ENCODE measurements at places on chromosomes 7 and 10. TPM values are rescaled to one million over a fixed set of nuclear protein-coding genes. Genes with fewer than 3 reads are reported as not detected.

DNA sequence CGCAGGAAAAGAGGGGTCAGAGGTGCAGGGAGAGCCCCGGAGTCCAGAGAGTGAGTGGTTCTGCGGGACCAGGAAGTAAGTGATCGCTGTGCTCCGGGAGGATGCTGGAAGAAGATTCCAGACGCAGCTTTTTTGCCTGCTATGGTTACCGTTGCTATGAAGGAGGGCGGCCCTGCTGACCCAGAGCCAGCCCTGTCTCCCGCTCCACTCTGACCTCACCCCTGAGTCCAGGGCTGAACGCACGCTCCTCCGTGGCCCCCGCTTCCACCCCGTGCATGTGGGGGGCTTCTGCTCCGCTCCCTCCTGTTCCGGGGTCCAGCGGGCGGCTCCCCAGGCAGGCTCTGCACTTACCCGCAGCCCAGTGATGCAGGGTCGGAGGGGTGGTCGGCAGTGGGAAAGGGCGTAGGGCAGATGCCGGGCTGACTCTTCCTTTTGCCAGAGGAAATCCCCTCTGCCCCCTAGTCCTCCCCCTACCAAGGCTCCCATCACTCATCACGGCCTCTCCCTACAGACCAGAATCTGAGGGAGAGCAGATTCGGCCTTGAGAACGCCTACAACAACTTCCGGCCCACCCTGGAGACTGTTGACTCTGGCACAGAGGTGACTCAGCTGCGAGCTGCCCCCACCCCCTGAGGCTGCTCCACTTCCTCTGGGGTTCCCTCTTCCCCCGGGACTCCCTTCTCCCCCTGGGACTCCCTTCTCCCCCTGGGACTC, 2.7 kb upstream of the MUC17 start:
- DNase-seq: peak; percentile 68

DNA sequence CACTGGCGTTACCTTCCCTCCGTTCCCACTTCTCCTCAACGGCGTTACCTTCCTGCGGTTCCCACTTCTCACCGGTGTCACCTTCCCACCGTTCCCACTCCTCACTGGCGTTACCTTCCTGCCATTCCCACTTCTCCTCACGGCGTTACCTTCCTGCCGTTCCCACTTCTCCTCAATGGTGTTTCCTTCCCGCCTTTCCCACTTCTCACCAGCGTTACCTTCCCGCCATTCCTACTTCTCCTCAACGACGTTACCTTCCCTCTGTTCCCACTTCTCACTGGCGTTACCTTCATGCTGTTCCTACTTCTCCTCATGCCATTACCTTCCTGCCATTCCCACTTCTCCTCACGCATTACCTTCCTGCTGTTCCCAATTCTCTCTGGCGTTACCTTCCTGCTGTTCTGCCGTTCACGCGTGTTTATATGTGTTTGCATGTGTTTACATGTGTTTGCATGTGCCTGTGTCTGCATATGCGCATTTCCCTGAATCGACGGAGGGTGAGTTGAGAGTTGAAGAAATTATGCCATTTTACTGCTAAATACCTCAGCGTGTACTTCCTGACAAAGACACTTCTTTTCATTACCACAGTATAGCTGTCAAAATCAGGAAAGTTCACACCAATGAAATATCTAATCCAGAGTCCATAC, 23.2 kb upstream of the CFAP46 start:
- no peak for DNase-seq

GRCh38 chr10:5968037-5968680, 9.2 kb downstream of the IL15RA start:
- DNase-seq: no peak

DNA sequence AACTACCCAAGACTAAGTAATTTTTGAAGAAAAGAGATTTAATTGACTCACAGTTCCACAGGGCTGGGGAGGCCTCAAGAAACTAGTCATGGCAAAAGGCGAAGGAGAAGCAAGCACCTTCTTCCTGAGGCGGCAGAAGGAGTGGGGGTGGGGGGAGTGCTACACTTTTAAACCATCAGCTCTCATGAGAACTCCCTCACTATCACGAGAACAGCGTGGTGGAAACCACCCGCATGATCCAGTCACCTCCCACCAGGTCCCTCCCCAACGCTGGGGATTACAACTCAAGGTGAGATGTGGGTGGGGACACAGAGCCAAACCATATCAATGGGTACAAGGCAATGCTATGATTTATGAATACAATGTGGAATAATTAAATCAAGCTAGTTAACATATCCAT, 241.9 kb downstream of the PTPRN2 start:
- DNase-seq: no peak

DNA sequence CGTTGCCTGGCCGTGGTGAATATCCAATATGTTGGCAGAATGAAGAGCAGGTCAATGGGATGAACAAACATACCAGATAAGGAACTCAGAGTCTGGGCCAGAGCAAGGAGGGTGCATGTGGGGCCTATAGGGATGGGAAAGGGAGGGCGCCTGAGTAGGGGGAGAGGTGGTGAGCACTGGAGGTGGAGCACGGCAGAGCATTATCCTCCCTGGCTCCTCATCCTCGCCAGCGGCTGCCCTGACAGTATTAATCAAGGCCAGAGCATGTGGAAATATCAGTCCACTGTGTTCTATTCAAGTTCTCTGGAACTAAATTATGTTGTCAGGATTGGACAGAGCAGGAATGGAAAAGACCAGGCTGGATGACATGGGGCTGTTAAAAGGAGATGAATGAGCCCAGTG, 254.8 kb upstream of the ZMIZ1 start:
- no peak for DNase-seq

DNA sequence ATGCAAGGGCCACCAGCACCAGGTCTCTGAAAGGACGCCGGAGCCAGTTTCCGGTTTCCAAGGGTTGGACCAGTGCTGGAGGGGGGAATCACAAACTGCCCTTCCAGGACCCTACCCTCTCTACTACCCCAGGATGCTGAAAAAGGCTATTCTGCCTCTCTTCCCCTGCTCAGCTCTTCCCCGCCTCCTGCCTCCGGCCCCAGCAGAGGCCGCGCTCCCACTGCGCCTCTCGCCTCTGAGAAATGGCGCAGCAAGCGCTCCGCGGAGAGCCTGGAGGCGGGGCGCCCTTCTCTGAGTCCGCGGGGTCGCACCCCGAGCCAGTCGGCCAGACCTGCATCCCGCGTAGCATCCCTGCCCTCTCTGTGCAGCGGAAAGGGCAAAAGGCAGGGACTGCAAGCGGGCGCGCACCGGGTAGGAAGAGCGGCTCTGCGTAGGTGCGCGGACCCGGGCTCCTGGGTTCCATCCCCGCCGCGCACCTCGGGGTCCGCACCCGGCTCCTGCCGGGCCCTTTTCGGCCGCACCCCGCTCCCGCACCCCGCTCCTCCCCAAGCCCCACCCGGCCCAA, 476 bp upstream of the RET start:
- DNase-seq: peak; percentile 48

DNA sequence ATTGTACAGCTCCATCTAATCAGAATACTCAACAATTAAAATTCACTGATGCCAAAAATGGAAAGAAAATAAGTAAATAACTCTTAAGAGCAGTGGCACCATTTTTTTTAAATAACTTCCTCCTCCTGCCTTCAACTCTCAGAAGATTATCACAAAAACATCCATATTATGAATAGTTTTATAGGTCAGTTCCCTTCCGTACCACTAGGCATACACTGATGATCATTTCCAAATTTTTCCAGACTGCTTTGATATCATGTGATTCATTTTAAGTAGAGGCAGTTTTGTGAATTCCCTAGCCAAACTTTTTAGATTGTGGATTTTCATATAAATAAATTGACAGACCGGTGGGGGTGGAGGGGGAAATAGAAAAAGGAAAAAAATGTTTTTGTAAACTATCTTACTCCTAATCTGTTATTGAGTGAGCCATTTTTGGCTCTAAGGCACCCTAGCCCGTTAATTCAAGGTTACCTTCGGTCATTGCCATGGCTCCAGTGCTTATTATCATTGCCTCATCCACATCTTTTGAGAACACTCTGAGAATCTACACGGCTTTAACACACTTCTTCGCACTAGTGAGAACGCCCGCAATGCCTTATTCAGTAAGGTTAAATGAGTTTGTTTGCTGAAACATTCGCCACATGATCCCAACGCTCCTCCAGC, 1.0 kb downstream of the FAM107B start:
- no peak for DNase-seq

DNA sequence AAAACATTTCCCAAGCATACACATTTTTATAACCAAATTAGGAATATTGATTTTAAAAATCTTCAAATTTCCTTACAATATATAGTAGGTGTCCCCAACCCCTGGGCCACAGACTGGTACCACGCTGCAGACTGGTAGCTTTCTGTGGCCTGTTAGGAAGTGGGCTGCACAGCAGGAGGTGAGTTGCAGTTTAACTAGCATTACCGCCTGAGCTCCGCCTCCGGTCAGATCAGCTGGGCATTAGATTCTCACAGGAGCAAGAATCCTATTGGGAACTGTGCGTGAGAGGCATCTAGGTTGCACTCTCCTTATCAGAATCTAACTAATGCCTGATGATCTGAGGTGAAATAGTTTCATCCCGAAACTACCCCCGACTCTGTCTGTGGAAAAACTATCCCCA, 62.1 kb downstream of the ZWINT start:
- DNase-seq: no peak

- DNase-seq: no peak
Observed at GRCh38 chr10:64014281-64014680, 493.1 kb downstream of the REEP3 start.

DNA sequence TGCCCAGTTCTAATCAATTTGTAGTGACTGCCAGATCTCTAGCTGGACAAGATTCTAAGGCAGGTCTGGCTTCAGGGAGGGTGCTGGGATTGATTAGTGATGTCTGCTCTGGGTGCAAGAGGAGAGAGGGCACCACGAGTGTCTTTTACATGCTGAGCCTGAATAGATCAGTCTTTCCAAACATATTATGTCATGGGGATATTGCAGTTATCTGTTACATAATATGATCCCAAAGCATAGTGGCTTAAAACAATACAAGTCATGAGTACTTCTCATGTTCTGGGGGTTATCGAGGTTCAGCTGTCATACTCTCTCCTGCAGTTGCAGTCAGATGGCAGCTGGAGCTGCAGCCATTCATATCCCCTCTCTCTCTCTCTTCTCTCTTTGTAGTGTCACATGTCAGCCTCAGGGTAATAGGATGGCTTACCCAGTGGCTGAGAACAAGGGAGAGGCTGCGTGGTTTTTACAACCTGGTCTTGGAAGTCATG, 26.0 kb downstream of the SLC29A3 start:
- no peak for DNase-seq

Gene LEP
- 0.15 TPM for total RNA-seq

GRCh38 chr7:80902716-80903308, 16.0 kb downstream of the SEMA3C start:
- no peak for DNase-seq

Gene CD36
- 662 TPM for total RNA-seq

DNA sequence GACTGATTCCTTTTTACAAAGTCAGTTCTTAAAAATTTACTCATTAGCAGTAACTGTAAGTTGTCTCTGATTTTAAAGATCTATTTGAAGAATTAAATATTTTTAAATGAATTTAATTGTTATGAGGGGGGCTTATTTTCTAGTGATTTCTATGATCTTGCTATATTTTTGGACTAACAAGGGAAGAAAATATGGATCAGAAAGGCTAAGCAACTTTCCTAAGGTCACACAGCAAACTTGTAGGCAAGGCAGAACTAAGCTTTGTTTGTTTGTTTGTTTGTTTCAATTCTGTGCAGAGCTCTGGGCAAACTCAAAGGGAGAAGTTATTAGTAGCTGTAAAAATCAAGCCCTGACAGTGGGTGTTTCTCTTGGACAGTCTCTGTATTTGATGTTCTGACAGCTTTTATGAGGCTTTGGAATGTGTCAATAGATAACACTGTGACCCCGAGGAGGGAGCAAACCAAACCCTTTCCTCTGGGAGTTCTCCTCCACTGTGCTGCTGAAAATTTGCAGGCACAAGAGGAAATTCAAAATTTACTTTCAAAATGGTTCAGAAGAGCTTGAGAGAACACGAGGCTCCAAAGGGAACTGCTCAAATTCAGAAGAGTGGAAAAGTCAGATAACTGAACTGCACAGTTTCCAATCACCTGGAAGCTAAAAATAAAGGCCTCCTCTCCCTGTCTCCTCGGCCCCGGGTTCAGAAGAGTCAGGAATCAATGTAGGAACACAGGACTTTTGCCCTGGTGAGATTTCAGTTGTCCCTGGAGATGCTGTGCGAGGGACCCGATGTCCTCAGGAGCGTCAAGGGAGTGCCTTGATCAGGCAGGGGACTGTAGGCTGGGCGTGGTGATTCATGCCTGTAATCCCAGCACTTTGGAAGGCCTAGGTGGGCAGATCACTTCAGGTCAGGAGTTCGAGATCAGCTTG, 325.7 kb downstream of the GATA3 start:
- DNase-seq: no peak

Gene ST8SIA6
- total RNA-seq: 2.1 TPM

Gene ZNF853
- 10.4 TPM for total RNA-seq

Gene ITIH5
- 4.2 TPM for total RNA-seq

GRCh38 chr10:10792681-10793080, 225.0 kb upstream of the CELF2 start:
- no peak for DNase-seq

Data from psoas muscle (tissue), 8 donors.